ENCODE measurements at places on chromosomes 5 and 9.

- no peak for DNase-seq
These were observed 243.0 kb upstream of the CDH18 start for GRCh38 chr5:20231040-20231439.

GRCh38 chr9:135009794-135010585, 77.5 kb upstream of the OLFM1 start:
- DNase-seq: no peak

DNA sequence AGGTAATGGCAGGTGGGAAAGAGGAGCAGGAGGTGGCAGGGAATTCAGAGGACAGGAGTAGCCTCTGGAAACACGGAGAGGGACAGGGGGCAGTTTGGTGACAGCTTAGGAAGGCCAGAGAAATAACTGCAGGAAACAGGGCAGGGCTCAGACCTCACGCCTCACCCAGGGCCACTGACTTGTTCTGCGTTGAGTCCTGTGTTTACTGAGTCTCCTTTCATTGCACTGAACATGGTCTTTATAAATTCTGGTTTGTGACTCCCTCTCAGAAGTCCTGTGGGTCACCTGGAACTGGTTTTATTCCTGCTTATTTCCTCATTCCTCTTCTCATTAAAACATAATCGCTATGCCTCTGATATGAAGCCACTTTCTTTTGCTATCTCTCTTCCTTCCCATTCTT, 55.2 kb upstream of the ZNF622 start:
- DNase-seq: no peak

DNA sequence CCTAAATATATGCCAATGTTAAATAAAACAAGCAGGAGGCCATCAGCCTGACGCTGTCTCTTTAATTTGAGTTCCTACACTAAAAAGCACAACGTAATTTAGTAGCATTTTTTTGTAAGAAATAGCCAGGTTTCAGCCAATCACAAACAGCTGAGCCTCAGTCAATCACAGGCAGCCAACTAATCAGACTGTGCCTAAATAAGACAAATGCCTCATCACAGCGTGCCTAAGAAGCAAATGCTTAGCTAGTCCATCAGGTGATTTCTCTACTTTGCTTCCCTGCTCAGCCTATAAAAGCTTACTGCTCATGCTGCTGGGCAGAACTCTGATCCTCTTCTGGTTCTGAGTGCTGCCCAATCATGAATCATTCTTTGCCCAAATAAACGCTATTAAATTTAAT, 38.3 kb upstream of the RORB start:
- DNase-seq: no peak

GRCh38 chr5:93782978-93783377, 41.6 kb upstream of the POU5F2 start:
- DNase-seq: no peak

DNA sequence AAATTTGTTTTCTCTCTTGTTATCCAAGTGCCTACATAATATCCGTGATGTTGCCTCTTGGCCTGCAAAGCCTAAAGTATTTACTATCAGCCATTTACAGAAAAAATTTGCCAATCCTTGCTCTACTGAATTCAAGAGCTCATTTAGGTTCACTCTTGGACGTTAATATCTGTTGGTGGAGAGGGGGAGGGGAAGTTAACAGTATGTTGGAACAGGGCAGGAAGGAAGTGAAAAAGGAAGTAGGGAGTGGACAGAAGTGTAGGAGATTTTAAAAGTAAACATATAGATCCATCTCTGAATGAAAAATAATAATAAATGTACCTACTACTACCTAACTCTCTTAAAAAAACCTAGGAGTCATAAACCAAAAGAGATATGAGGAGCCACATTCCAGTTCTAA, 32.8 kb downstream of the ZNF608 start:
- DNase-seq: no peak

DNA sequence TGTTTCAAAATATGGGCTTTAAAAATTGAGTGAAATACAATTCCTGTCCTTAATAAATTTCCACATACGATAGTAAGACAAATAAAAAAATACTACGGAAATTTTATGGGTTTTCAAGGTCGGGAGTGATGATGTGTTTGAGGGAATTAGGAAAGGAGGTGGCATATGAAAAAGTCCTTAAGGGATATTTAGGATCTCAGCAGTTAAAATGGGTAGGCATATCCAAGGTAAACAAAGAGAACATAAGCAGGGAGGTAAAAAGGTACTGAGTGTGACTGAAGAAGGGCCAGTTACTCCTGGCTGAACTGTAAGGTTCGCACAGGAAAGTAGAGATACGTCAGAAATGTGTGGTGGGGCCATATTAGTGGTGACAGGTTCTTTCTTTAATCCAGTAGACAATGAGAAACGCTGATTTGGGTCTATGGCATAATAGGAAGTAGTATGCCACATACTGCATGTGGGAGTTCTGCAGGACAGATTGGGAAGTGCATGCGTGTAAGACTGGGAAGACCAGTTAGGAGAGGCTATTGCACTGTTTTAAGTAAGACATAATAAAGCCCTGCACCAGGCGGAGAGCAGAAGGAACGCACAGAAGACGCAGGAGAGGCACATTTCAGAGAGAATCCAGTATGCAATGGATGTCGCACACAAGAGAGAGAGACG, 937 bp upstream of the HMGCR start:
- peak; percentile 73 for DNase-seq

GRCh38 chr9:133661846-133662540, 25.8 kb downstream of the DBH start:
- no peak for DNase-seq

DNA sequence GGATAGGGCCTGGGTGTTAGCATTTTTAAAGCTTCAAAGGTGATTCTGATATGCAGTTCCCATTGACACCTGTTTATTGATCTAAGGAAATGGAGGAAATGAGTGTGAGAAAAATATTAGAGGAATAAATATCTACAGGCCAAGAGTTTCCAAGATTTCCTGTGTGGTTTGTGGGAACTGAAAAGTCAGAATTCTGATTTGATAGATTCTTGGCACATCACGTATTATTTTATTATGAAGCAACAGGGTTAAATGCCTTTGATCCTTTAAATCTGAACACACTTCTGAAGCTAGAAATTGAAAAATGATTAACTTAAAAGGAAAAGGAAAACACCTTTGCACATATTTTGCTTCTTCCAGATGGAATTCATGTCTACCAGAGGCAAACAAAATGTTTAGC, 113.7 kb downstream of the CD180 start:
- DNase-seq: no peak

- DNase-seq: no peak
These were observed 45.1 kb downstream of the C9orf50 start for GRCh38 chr9:129575818-129576217.

DNA sequence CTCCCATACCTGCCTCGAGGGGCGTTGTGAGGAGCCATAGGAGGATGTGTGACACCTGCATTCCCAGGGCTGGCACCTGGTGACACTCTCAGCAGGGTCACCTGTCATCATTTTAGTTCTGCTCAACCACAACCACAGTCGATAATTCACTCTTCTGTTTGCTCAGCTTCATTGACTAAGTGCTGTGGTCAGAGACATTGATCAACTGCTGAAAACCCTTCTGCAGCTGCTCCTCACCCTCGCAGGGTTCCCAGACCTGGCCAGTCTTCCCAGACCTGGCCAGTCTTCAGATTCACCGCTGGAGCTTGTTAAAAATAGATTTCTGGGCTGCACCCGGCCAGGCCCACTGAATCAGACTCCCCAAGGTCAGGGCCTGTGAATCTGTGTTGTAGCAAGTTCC, 92.8 kb downstream of the MVB12B start:
- DNase-seq: no peak

- DNase-seq: no peak
These were observed 51.6 kb upstream of the EGFL7 start for GRCh38 chr9:136611119-136611518.

DNA sequence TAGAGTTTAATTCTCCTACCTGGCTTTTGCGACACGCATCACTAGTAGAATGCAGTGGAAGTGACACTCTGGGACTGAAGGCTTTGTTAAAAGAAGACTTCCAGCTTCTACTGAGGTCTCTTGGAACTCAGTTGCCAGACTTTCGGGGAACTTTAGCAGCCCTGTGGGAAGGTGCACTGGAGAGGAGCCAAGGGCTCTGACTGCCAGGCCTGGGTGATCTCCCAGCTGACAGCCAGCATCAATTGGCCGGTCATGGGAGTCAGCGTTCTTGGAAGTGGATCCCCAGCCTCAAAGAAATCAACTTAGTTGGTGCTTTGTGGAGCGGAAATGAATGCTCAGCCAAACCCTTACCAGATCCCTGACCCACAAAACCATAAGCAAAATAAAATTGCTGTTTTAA, 87.1 kb downstream of the OSTF1 start:
- DNase-seq: no peak

GRCh38 chr9:131459056-131459455, 43.7 kb upstream of the POMT1 start:
- no peak for DNase-seq

DNA sequence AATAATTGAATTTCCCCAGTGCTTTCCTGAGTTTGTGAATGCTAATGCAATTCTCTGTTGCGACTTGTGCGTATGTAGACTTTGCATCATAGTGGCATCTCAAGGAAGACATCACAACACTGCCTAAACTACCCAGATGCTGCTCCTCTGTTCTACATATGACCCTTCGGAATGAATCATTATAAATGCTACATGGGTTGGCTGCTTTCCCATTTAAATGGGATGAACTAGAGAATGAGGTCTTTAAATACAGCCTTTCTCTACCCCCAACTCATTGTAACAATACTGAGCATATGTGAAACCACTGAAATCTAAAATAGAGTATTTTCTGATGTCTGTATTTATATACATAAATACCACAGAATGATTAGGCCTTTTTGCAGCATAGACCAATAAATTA, 136.6 kb upstream of the ICE1 start:
- DNase-seq: no peak

DNA sequence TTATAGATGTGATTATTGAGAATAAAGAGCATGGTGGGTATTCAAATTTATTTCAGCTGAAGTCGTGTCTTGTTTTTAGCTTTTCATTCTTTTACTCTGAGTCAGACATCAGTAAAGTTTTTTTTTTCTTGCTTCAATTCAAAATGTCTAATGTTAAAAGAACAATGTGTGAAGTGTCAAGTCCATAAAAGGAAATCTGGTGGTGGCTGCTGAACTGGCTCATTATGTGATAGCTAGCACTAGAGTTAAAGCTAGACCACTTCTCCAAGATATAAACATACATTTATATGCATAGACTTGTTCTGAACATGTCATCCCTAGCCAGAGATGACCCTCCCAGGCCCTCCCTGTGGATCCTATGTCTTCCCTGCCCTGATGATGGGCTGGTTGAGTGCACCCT, 338.3 kb downstream of the RAB3C start:
- no peak for DNase-seq

DNA sequence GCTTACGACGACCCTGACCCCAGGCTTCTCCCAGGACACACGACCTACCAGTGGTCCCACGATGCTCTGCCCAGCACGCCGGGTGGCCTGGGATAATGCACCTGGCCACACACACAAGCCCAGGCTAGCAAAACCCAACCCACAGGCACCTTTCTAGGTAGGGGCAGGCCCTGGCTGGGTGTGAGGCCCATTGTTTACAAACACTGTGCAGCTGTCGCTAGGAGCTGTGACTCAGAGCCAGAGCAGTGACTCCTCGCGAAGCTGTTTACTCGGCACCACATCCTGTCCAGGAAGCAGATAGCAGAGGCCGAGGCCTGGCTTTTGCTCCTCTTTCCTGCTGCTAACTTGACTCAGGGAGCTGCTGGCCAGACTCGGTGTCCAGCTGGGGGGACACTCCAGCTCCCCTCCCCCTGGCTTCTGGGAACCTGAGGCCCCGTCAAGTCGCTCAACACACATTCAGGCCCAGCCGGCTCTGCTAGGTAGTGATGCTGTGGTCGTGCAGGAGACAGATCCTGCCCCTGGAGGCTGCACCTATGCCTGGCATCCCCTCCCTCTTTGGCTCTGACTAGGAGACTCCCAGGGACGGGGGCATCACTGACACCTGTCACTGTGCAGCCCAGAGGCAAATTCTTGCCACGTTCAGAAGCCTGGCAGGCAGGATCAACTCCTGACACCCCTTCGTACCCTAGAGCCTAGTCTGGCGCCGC, 12.8 kb upstream of the RALGDS start:
- DNase-seq: no peak

DNA sequence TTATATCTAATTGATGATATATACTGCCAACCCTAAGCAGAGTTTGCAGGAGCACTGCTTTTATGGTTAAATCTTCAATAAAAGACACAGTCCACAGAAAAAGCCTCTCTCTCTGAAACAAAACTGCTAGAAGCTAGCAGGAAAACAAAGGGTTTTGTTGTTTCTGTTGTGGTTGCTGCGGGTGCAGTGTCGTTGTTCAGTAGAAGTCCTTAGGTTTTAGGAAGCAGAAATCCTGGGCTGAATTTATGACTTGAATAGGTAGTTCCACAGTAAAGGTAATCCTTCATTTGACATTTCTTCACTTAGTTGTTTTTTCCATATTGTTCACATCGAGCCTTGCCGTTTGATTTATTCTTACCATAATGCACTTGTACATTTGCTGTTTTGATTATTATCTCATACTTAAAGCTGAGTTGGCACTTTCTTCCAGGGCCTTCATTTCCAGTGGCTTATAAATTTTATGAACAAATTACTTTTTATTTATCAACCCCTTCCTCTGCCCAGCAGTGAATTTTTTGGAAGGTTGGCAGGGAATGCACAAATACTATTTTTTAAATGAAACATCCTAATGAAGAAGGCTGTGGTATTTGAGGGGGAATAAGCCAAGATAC, 209.6 kb upstream of the SLC30A5 start:
- no peak for DNase-seq

DNA sequence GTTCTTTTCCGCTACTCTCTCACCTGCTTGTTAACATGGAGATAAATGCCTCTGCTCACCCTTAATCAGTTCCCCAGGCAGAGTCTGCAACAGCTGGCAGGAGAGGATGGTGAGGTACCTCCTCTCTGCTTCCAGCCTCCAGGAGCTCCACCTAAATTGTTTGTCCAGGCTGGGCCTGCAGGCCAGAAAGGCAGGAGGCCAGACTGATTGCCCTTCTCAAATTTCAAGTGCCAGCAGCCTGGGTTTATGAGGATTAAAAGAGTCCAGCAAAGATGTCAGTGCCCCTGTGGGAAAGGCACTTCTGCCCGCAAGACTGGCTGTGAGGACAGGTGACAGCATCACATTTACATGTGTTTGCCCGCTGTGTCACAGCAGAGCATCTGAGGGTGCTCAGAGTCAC, 19.8 kb downstream of the CORO2A start:
- DNase-seq: no peak

DNA sequence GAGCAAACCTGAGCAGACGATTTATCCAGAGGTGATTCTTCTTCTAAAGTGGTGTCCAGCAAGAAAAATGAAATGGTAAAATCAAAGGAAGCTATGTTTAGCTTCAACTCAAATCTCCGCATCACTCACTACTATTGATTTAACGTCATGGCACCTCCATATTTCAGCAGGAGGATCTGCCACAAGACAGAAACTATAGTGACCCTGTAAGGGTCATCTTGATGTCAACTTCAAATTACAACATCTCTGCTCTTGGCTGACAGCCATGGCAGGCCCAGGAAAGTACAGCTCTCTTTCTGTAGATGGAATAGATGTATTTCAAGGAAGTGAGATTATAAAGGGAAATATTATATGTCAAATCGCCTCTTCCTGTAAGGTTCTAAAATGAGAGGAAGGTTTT, 10.1 kb upstream of the EFNA5 start:
- no peak for DNase-seq

- DNase-seq: no peak
These were observed 14.2 kb upstream of the AP3B1 start for GRCh38 chr5:78308703-78309102.
